ENCODE measurements at places on chromosomes 7 and 10.

DNA sequence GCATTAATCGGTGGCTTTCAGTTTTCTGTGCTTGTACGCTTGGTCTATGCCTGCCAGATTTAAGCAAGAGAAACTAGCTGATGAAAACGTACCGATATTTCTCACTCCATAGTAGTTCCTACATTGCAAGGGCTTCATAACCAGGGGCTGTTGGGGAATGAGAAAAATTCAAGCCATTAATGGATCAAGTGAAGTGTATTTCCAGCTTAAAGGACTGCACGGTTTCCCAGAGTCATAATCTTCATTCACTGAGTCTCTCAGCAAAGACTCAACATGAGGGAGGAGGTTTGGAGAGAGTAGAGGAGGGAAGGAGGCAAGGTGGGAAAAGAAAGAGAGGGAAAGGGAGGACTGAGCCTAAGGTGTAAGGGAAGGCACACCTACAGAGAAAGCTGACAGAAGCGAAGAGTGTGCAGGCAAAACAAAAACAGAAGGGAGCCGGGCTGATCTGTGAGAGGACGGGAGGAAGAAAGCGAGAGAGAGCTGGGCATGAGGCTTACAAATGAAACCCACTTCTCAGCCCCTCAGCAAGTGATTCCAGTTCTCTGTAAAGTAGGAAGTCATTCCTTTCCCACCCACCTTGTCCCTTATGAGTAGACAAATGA, 625 bp downstream of the GIMAP2 start:
- DNase-seq: peak; percentile 49

DNA sequence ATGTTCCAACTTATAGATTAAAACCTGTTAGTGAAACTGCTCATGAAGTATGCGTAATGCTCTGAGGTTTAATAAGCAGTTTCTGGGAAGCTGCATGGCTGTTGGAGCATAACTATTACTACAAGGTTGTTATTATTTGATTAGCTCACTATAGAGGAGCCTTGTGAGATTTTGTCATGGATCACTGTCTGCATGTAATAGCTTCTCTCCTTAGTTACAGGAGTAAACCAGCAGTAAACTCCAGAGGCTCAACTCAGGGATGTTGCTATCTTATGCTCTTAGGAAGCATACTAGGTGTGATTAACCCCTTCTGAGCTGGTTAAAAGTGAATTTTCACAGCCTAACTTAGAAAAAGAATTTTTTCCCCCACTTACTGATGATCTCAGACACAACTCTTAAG, 63.6 kb upstream of the IFRD1 start:
- DNase-seq: no peak

DNA sequence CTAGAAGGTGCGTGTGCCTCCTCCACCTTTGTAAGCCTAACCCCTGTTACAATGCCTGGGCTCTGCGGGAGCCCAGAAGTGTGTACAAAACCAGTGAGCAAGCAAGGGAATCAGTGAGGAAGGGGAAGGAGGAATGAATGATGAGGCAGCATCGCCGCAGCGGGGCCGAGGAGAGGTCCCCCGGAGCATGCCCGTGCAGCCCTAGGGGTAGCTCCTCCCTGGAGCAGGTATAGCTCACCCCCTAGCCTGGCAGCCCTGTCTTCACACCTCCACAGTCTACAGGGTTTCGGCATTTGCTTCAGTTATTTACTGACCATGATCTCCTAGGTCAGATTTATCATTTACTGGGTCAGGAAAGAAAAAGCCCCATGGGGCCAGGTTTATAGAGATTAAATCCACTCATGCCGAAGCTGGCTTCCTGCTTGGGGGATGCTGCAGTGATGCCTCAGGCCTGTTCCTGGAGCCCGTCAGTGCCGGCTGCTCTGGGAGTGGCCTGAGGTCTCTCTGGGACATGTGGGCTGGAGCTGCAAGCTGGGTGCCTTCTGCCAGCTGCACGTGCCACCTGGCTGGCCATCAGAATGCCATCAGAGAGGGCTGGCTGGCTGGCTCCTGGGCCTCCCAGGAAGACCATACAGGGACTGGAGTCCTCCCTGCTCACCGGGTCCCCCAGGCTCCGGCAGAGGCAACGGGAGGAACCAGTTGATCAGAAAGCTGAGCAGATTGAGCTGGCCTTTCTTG, 138.9 kb downstream of the GRK5 start:
- no peak for DNase-seq

DNA sequence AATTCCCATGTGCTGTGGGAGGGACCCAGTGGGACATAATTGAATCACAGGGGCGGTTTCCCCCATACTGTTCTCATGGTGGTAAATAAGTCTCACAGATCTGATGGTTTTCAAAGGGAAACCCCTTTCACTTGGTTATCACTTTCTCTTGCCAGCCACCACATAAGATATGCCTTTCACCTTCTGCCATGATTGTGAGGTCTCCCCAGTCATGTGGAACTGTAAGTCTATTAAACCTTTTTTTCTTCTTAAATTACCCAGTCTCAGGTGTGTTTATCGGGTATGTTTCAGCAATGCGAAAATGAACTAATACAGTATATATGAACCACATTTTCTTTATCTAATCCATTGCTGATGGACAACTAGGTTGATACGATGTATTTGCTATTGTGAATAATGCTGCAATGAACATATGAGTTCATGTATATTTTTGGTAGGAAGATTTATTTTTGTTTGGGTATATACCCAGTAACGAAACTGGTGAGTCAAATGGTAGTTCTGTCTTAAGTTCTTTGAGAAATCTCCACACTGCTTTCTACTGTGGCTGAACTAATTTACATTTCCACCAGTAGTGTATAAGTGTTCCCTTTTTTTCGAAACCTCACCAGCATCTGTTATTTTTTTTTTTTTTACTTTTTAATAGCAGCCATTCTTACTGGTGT, 70.0 kb upstream of the HGF start:
- no peak for DNase-seq

DNA sequence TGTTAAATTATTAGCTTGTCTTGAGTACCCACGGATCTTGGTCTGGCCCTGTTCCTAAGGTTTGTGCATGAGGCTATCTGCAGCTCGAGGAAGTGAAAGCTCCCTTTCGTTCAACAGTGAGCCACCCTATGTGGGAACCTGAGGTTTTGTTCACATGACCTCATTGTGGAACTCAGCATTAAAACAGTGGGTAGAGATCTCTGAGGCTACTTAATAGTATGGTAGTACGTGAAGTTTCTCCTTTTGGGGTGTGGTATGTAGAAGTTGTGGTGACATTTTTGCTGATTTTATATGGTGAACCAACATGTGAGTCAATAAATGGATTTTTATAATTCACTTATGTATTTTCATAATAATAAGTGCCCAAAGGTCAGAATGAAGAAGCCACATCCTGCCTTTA, 252.7 kb upstream of the FERD3L start:
- DNase-seq: no peak

GRCh38 chr7:21355406-21355874, 72.4 kb upstream of the SP4 start:
- DNase-seq: peak; percentile 78

GRCh38 chr10:125451319-125451718, 231.6 kb downstream of the TEX36 start:
- DNase-seq: no peak

DNA sequence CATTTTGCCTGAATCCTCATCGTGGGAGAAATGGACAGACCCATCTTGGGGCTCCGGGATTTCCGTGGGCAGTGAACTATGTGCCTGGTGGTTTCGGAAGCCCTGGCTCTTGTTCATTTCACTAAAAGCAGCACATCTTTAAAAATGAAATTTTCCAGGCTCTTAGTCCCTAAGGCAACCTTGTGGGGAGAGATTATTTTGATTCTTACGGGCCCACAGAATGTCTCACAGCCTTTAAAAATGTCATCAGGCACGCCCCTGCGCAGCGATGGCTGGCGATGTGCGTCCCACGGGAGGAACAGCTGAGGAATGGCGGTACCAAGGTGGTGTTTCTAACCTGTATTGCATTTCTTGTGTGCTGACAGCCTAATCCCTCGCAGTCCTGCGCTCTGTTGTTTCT, 189.7 kb downstream of the CCDC3 start:
- DNase-seq: no peak

DNA sequence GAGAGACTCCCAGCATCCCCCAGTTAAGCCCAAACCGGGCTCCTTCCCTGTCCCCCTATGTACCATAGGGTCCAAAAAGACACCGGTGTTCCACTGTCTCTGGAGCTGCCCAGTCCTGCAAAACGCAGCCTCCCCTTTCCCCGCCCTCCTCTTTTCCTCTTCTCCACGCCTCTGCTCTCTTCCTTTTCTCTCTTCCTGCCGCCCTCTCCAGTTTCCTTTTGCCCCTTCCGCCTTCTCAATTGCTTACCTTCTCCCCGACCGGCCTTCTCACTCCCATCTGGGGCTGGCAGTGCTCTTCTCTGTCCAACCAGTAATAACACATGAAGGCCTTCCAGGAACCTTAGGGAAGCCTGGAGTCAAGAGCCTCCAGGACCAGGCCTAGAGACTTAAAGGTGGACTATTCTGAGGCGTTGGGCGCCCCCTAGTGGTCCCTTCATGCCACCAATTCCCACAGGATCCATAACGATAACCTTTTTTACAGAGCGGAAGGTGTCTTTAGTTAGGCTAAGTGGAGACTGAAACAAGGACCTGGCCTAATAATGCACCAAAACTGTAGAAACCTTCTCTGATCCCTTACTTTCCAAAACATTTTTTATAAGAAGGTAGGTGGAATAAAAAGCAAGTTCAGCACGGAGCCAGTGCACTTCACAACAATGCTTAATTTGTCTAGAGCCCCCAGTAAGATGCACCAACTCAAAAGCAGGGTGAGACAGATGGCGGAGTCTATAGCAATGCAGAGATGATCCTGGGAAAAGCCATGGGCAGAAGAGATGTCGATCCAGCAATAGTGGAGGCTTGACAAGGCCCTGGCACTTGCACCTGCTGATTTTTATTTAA, 27.2 kb upstream of the MSRB2 start:
- DNase-seq: peak; percentile 76

- DNase-seq: no peak
These were observed 9.9 kb downstream of the CCNY start for GRCh38 chr10:35346248-35346647.

DNA sequence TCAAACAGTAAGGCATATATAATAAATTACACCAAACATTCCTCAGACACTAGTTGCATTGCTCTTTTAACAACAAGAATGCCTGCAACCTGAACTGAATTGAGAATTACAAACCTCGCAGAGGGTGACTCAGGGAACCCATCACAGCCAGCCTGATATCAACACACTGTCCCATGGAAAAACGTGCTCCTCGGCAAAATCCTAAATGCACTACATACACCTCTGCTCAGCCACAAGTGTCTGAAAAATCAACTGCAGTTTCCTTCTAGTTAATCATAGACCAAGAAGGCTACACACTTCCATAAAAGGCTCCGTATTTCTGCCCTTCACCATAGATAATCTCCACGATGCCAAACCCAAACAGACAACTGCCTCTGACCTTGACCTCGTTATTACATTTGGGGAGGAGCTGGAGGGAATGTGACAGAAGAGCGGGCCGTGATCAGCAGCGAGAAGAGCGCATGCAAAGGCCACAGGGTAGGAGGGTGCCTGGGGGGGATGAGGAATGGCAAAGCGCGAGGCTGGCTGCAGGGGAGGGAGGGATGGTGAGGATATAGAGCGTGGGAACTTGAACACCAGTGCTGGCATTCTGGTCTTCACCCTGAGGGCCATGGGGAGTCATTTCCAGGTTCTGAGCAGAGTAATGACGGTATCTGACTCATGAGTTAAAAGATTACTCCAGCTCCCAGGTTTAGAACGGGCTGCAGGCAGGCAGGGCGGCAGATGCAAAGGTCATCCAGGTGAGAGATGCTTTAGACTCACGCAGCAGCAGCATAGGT, 201.9 kb upstream of the FRMD4A start:
- peak; percentile 52 for DNase-seq

GRCh38 chr10:4607681-4608080, 218.3 kb upstream of the AKR1E2 start:
- DNase-seq: no peak

GRCh38 chr10:110762849-110763211, 108.9 kb upstream of the PDCD4 start:
- no peak for DNase-seq

GRCh38 chr10:62805231-62806099, 945 bp downstream of the ADO start:
- peak; percentile 33 for DNase-seq

- no peak for DNase-seq
These were observed 396.8 kb upstream of the LRGUK start for GRCh38 chr7:133730360-133730759.

- DNase-seq: no peak
These were observed 518.3 kb downstream of the PLXDC2 start for GRCh38 chr10:20334559-20334958.

DNA sequence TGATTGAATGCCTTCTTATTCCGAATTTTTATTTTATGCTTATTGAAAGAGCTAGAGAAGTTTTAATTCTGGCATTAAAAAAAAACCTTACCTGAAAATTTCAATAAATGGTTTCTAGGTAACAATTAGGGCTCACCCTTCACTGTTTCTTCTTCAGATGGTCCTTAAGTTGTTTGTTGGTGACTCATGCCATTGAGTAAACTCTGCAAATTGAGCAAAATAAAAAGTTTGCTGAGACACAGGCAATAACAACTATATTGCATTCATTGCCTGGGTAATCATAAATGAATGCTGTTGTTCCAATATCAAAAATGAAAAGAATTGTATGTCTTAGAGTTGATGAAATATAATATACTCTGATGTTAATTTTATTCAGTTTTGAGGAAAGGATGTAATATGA, 300.3 kb downstream of the CDK14 start:
- DNase-seq: no peak

DNA sequence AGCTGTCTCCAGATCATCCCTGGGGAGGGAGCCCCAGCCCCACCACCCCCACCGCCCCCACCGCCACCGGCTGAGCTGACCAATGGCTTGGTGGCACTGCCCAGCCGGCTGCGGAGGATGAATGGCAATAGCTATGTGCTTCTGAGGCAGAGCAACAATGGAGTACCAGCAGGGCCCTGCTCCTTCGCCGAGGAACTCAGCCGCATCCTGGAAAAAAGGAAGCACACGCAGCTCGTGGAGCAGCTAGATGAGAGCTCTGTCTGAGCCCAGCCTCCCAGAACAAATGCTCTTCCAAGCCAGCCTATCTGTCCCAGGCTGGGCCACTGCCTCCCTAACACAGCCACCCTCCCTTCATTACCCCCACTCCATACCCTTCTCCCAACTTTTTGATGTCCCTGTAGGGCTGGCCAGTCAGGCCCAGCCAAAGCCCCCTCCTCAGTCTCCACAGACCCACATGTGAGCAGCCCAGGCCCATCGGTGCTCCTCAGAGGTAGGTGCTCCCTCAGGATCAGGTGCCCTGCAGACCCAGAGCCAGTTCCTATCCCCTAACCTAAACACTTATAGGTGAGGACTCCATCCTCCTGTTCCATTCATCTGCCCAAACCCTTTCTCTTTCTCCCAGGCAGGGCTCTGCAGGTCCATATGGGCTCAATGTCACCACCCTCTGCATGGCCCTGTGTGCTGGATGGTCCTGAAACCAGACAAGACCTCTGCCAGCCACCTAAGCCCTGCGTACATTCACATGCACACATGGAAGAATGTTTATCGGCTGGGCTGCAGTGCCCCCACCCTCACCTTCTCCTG, 3.2 kb downstream of the MRPL43 start:
- peak; percentile 3 for DNase-seq

DNA sequence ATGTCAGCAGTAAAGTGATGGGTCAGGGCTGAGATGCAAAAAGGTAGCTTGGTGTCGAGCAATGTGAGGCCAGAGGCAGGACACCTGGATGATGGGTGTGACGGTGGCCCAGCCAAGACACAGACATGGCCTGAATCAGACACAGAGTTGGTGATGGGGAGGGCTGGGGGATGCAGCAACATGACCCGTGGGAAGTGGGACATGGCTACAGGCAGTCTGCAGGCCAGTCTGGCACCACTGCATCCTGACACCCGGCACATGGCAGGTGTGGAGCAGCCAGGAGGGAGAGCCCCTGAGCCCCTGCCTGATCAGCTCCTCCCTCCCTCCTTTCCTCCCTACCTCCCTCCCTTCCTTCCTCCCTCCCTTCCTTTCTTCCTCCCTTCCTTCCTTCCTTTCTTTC, 114.8 kb upstream of the WDR11 start:
- no peak for DNase-seq

Data from activated CD4-positive, alpha-beta memory T cell treated with anti-CD3 and anti-CD28 coated beads for 36 hours (primary cell).